ENCODE measurements at places on chromosomes 7 and 10.

DNA sequence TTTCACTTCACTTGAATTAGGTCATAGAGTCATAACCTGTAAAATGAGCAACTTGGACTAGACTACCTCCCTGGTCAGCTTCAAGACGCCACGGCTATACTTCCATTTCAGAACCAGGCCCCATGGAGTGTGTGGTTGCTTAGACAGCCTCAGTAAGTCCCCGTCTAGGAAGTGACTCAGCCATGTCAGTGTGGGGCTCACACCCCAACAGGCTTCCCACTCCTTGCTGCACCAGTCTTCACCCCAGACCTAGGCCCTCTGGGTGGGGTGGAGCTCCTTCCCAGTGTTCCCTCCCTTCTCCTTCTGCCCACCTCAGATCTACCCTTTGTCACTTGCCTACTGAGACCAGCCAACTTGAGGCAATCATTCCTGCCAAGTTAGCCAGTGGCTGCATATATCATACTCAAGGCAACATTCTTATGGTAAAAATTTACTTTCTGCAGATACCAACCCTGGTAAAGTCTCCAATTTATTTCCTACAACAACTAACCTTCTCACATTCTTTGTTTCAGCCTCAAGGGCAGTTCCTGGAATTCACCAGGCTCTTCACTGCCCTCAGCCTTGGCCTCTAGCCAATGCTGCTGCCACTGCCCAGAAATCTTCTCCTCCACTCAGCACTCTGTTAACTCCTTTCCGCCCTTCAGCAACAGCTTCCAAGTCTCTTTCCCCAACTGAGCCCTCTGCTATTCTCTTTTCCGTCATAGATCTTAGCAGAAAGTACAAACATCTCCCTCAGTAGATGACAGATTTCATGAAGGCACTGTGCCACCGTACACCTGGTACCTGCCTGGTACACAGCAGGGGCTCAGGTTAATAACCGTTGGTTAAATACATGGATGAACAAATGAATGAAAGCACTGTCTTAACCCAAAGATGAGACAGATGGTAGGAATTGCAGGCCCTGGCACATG lies 31.3 kb upstream of the ZNRF2 start:
- no peak for DNase-seq

DNA sequence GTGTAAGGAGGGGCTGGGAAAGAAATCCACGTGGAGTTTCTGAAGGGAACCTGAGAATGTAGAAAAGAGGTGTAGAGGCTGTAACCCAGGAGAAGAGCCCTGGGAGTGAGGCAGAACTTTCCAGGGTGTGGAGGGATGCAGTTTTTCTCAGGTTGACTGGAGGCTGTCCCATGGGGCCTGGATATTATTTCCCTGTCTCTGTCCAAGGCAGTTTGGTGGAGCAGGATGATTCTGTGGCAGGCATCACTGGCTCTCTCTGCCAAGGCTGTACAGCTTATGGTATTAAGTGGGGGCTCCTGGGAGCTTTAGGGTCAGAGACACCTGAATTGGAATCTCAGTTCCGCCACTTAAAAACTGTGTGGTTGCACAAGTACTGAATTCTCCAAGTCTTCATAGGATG lies 81.6 kb downstream of the CHN2 start:
- DNase-seq, result no peak

- no peak for DNase-seq
These were observed 491.0 kb downstream of the LRMDA start for GRCh38 chr10:75922435-75922834.

DNA sequence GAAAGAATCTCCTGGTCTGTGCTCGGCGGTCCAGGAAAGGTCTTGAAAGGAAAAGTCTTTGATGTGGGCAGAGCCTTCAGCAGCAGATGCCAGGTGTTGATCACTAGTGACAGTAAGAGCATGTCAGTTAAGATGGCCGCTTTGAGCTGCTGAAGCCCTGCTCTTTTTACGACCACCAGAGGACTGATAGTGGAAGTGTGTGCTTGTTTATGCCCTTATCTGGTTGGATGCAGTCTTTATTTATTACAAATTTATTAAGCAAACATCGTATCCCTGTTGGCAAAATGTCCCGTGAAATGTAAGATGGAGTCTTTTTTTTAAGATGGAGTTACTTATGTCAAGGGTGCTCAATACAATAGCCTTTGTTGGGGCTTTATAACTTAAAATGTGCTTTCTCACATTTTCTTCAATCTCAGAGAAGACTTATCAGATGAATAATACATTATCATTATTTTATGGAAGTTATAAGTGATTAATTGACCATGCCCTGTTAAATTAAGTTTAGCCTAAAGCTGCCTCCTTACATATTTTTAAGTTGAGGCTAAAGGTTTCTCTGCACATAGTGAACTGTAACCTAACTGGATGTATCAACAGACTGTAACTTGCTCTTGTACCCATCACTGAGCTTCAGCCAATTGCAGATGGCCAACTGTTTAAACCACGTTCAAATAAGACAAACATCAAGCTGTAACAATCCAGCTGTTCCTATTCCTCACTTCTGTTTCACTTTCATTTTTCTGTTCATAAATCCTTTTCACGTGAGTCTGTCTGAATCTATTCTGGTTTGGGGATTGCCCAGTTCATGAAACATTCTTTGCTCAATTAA lies 97.4 kb upstream of the PIK3CG start:
- DNase-seq, result no peak

- DNase-seq, result no peak
These were observed 594.9 kb downstream of the INHBA start for GRCh38 chr7:41107938-41108448.

GRCh38 chr7:108415821-108416536 lies 40.3 kb downstream of the NRCAM start:
- DNase-seq, result no peak

DNA sequence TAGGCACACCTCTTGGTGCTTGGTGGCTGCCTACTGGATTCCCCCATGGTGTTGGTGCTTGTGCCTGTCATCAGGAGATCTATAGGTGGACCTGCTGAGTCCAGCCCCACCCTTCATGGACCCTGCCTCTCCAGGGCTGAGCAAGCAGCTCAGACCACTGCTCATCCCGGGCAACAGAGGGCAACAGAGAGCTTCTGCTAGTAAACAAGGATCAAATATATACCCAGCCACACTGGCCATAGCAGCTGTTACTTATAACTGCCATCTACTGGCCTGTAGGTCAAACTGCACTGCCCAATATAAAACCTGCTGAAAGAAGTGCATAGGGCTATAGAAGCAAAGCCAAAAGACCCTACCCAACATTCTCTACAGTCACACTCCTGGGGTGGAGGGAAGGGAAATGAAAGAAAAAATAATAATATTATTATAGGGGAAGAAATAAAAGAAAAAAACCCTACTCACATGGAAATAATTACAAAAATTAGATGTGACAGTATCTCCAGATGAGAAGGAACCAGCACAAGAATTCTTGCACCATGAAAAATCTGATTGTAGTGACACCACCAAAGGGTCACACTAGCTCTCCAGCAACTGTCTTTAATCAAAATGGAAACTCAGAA lies 54.9 kb upstream of the ZNF800 start:
- no peak for DNase-seq

GRCh38 chr7:4079366-4079765 lies 602.7 kb upstream of the FOXK1 start:
- DNase-seq, result no peak

- no peak for DNase-seq
These were observed 129.3 kb downstream of the CHRM2 start for GRCh38 chr7:136997735-136998134.

- no peak for DNase-seq
These were observed 62.4 kb downstream of the SLC35B4 start for GRCh38 chr7:134254311-134254710.

- DNase-seq, result no peak
These were observed 32.4 kb downstream of the UNC5B start for GRCh38 chr10:71244431-71245419.

- DNase-seq, result no peak
These were observed 13.4 kb downstream of the CTBP2 start for GRCh38 chr10:125146791-125147579.

DNA sequence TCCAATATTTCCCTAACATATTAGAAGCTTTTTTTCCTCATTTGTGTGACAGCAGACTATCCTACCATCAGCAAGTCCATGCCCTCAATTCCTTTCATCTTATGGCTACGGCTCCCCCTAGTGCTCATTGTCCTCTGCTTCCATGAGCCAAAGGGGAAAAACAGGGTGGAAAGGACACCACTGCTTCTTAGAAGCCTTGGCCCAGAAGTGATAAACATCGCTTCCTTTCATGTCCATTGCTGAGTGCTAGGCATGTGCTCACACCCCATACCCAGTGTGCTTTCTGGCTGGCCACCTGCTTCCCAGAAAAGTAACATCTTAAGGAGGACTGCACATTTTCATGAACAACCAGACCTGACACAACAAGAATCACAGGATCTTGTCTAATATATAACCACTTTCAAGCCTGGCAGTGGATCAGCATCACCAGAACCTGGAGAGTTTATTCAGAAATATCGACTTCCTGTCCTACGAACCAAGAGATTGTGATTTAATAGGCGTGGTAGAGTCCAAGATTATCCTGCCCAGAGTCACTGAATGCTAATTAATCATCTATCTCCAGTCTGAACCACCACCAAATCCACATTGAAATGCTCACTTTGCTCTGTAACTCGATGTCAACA lies 650.5 kb upstream of the SORCS1 start:
- DNase-seq, result no peak

GRCh38 chr7:27182861-27183681 lies 2.0 kb downstream of the HOXA11 start:
- no peak for DNase-seq

All from NCI-H1436 treated with DMSO at 0.1 percent for 48 hours (cell line).